SK-N-MC (cell line): ENCODE measurements at places on chromosomes 2 and 18.

DNA sequence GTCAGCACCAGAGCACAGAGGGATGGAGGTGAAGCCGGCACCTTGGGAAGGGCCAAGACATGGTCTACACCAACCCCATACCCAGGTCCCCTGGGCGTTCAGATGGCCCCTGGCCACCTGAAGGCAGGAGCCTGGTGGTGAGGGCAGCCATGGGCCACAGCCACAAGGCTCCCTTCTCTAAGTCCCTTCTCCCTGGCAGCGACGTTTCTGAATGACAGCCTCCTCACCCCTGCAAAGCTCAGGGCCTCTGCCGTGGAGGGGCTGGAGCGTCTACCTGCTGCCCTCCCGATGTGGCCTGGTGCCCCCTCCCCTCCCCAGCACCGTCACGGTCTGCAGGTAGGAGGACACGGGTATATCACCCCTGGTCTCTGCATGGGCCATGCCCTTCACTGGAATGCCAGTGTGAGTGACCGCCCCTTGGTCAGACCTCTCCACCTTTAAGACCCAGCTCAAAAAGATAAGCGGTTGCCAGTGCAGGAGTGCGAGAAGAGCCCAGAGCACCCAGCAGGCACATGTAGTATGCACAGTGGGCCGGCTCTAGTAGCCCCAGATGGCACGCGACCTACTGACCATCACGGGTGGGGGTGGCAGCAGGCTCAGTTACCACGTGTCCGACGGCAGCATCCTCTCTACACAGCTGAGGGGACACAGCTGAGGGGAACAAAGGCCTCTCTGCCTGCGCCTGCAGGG, 46.6 kb downstream of the HS6ST1 start:
- DNase-seq, result no peak

DNA sequence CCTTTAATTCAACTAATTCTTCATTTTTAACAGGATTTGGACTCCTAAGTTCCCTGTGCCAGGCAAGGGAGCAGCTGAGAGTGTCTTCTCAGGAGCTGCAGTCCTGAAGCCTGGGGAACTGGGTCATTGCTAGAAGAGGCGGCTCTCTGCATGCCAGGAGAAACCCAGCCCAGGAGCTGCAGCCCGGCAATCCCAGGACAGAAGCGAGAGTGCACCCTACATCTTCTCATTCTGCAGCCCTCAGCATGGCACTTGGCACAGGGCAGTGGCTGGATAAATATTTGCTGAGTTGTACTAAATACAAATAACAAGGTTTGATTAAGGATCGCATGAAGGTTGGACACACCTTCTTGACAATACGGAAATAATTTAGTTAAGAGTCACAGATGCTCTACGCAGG, 244.9 kb upstream of the PXDN start:
- no peak for DNase-seq

DNA sequence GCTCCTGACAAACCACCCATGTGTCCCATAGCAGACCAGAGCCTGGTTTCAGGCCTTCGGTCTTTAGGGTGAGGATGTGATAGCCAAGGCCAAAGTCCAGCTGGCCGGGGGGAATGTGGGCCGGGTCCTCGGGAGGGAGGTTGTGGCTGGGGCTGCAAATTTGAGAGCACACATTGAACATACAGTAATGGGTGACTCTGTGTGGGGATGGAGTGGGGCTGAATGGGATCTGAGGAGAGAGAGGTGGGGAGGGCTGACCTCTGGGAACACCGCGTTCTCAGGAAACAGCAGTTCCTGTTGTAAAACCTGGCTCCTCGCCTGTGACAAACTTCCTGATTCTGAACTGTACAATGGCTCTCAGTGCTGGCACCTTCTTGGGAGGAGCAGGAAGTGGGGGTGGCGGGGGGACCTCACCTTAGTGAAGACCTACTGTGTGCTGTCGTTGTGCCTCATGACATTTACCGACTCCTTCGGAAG, 48.8 kb downstream of the MCFD2 start:
- no peak for DNase-seq

DNA sequence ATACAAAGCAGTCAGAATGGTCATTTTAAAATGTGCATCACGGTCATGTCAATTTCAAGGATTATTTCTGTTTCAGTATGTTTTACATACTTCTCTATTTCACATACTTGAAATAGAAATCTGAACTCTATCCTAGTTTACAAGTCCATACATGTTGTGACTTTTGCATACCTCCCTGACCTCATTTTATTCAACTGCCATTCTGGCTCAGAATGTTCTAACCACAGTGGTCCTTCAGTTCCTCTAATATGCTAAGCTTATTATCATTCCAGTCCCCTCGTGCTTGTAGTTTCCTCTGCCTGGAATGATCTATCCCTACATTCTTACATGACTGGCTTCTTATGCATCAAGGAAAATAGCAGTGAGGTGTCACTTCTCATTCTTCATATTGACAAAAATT, 295.6 kb downstream of the KIAA1328 start:
- DNase-seq, result no peak

- DNase-seq, result no peak
Observed at GRCh38 chr2:64080179-64080578, 61.0 kb upstream of the VPS54 start.

GRCh38 chr18:27206411-27206810, 21.3 kb upstream of the CHST9 start:
- no peak for DNase-seq

GRCh38 chr18:25678221-25678620, 326.3 kb upstream of the ZNF521 start:
- no peak for DNase-seq
